ENCODE measurements at places on chromosomes 6 and 20.

- no peak for DNase-seq
These were observed 284.0 kb downstream of the KCNQ5 start for GRCh38 chr6:72905705-72906478.

- DNase-seq = no peak
These were observed 95.5 kb downstream of the MBOAT1 start for GRCh38 chr6:20116792-20117191.

GRCh38 chr20:19968466-19969073, 48.6 kb upstream of the NAA20 start:
- DNase-seq = no peak

- DNase-seq = no peak
These were observed 138.0 kb downstream of the TBC1D7 start for GRCh38 chr6:13190376-13190775.

DNA sequence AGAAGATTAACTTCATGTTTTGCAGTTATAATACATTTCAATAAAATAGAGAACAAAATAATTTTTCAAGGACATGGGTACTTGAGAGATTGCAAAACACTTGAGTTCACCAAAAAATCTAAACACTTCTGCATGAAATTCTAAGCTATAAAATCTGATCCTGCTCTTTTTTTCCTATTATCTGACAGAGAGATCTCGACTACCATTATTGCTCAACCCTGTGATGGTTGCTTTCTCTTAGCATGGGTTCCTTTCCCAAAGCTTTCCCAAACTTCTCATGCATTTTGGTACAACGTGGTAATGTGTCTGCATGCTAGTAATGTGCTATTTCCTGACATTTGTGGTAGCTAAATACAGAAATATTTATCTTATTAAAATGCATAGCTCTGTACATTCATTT, 1243.1 kb upstream of the ADGRB3 start:
- DNase-seq = no peak

- DNase-seq = no peak
These were observed 167.5 kb upstream of the TSHZ2 start for GRCh38 chr20:52804497-52805295.

- DNase-seq = no peak
These were observed 191.7 kb upstream of the RIN2 start for GRCh38 chr20:19566226-19566945.

DNA sequence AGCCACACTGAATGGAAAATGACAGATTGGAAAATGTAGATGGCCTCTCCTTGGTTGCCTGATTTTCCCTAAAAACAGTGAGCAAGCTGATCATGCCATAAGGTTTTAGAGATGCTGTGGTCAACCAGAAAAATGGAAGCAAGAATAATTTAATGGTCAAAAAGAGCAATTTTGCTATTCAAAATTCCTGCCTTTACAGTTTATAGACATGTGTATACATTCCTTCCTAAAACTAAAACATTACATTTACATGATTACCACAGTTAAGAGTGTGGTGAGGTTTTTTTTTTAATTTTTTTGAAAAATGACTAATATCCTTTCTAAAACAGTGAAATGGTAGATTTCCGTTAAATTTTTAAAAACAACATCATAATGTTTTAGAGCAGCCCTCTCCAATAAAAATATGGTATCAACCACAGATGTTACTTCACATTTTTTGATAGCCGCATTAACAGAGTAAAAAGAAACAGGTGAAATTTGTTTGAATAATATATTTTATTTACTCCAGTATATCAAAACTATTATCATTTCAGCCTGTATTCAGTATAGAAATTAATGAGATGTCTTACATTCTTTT, 407.0 kb upstream of the SOX4 start:
- DNase-seq = no peak

DNA sequence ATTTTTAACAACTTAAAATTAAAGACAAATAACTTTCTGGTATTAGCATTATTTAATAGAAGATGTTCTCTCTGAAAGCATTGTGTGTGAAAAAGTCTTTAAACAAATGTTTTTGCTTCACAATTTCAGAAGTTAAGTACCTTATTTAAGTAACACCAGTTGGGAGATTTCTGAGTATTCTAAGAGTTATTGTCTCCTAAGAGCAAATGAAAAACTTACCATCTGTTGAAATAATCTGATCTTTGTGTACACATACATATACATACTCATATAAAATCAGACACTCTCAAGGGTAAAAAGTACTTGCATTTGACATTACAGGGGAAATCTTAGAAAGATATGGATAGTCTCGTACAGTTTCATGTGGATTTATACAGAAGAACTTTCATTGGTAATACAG, 2.4 kb downstream of the BTBD3 start:
- DNase-seq = no peak

- DNase-seq = no peak
These were observed 470.8 kb downstream of the CD109 start for GRCh38 chr6:74166849-74167248.

GRCh38 chr6:138107752-138108592, 753 bp upstream of the PERP start:
- peak; percentile 21 for DNase-seq

- no peak for DNase-seq
These were observed 170.5 kb upstream of the CST7 start for GRCh38 chr20:24778585-24779031.

DNA sequence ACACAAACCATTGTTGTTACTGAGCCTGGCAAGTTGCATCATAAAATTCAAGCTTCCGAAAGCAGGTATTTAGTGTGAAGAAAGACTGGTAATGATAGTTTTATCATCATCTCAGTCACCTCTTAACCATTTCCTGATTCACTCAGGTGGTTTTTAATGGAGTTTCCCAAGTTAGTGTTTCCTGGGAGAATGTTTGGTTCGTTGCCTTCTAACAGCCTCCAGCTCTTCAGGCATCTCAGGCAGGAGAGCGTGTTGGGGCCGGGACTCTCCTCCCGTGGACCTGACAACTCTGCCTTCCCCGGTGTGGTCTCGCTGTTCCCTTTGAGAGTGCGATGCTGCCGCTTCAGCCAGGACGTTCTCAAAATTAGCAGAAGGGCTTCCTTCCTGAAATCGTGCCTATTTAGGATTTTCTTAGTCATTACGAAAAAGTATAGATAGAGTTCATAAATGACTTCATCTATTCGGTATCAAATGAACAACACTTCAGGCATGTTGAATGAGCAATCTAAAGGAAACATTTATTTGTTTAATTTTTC, 105.0 kb upstream of the QKI start:
- DNase-seq = no peak

DNA sequence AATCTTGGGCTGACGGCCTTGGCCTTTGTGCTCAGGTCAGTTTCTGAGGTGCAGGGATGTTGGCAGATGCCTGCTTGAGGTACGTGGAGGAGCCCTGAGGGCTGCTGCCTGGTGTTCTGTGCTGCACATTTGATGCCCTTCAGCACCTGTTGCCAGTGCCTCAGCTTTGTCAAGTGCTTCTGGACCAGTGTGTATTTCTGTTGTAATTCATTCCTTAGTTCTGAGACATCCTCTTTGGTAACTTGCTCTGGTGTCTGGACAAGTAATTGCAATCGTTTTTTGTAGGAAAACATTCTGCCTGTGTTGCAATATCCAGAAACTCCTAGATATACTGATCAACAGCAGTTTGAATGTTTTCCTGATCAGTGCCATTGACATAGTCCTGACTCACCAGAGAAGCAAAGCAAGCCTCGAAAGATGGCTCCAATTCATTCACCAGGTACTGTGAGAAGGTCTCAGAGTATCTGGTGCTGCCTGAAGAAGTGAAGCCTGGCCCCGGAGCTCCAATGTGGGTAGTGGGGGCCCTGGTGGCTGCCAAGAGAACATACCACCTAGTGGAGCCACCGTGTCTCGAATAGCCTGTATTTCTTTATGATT, 26.7 kb downstream of the ZNF337 start:
- no peak for DNase-seq

- no peak for DNase-seq
These were observed 136.8 kb upstream of the RNF24 start for GRCh38 chr20:4151991-4152695.

DNA sequence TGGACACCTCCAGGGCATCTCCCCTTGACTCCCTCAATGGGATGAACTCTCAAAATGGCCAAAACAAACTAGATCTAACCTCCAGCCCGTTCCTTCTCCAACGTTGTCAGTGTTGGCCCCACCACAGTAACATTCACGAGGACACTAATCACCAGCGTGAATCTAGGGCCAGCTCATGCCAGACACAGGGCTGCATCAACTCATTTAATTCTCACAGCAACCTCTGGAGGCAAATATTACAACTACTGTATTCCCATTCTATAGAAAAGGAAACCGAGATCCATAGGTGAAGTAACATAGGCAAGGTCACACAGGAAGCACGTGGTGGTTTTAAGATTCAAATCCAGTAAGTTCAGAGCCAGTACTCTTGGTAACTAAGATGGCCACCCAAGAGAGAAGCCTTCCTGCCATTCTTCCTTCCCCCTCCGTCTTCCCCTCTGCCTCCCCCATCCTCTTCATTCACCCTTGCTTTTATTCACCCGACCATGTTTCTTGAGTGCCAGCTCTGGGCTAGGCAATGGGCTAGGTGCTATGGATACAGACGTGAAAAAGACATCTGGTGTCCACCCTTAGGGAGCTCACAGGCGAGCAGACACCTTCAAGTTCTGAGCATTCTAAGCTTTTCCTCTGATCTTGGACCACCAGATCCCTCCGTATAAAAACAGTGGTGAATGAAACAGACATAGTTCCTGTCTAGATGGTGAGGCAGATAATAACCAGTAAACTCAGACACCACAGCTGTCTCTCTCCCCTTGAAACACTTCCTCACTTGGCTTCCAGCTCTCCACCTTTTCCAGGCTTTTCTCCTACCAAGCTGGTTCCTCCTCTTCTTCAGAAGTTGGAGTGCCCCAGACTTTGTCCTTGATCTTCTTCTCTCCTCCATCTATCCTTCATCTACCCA, 9.6 kb downstream of the CCM2L start:
- no peak for DNase-seq

DNA sequence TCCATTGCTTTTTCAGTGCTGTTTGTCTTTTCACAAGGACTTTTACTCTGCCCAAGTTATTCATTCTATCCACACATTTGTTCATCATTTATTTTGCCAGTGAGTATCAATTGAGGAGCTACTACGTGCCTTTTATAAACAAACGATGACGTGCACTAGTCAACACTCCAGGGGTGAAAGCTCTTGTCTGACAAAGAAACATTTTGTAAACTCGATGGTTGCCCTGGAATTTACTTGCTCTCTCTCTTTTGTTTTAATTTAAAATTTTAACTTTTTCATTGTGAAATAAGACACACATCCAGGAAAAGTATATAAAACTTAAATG, 8.3 kb upstream of the MRPS18A start:
- no peak for DNase-seq

- DNase-seq = no peak
These were observed 703.1 kb downstream of the RFPL4B start for GRCh38 chr6:113050010-113050858.

- DNase-seq = no peak
These were observed 51.2 kb upstream of the MRPS10 start for GRCh38 chr6:42268835-42269204.

- no peak for DNase-seq
These were observed 16.9 kb downstream of the SEC23B start for GRCh38 chr20:18524646-18525045.

- DNase-seq = no peak
These were observed 19.9 kb downstream of the PXT1 start for GRCh38 chr6:36422714-36423100.

DNA sequence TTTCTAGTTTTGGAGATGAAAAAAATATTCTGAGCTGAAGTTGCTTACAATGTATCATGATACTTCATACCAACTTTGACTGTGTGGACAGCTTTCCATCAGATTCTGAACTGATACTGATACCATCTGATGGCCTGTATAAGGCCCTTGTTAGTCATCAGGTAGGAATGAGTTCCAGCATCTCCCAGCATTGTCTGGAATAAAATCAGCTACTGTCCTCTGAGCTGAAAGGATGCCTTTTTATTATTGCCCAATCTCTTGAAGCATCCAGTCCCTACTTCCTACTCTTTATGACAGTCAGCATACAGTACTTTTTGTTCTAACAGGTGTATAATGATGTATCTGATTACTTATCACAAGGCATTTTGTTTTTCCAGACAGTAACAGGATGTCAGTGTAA, 70.6 kb upstream of the EYA4 start:
- DNase-seq = no peak

DNA sequence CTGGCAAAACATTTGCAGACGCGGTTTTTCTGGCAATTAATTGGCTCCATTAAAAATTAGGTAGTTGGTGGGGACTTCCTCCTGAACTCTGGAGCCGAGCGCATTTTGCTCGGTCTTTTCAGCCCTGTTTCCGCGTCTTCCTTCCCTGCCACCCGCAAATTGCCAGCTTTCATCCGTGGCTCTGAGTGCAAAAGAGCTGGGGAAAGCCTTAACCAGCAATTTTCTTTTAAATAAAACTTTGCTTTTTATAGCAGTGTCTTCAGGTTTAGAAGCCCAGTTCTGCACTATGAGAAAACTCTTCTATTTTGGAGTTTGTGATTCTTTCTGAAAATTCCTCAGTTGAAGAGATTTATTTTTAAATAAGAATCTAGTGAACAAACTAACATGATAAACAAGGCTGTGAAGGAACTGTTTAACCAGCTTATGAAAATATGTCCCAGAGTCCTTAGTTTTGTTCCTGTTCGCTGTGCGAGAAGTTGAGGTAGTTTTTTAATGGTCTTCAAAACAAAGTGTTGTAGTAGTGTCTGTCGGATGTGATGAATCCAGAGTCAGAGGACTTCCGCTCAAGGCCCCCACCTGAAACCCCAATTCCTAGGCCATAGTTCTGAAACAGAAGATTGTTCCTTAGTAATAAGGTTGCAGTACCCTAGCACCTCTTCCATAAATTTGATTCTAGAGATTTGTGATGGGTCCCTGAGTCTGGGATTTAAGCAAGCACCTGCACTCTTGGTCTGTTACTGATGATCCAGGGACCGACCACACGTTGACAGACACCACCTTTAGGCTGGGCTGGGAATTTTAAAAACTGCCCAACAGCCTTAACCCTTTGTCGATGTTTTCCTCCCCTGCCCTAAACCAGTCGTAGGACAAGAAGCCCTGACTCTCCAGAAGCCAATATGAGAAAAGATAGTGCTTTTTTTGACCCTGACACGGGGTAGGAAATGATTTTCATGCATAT, 950 bp downstream of the KCTD20 start:
- DNase-seq = no peak

GRCh38 chr6:74409447-74409846, 713.4 kb downstream of the CD109 start:
- no peak for DNase-seq

DNA sequence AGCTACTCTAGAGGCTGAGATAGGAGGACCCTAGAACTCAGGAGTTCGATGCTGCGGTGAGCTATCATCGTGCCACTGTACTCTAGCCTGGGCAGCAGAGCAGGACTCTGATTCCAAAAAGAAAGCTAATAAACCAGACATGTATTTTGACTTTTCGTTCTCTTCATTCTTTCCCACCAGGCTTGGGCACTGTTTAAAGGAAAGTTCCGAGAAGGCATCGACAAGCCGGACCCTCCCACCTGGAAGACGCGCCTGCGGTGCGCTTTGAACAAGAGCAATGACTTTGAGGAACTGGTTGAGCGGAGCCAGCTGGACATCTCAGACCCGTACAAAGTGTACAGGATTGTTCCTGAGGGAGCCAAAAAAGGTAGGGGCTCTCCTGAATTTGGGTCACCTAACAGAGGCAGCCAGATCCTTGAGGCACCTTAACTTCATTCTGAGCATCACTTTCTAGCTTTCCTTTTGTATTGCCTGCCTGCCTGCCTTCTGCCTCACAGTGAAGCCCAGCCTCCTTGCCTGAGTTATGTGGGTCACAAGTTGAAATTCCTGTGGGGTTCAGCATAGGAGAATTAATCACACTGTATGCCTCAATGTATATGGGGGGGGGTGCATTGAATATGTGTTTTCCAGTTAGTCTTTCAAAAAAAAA, 3.2 kb downstream of the IRF4 start:
- no peak for DNase-seq

- no peak for DNase-seq
These were observed 998.0 kb upstream of the GJE1 start for GRCh38 chr6:141134723-141135122.
